ENCODE measurements at places on chromosomes 6 and 20.

- DNase-seq: no peak
Measured at GRCh38 chr6:20217891-20218290, 5.6 kb upstream of the MBOAT1 start.

DNA sequence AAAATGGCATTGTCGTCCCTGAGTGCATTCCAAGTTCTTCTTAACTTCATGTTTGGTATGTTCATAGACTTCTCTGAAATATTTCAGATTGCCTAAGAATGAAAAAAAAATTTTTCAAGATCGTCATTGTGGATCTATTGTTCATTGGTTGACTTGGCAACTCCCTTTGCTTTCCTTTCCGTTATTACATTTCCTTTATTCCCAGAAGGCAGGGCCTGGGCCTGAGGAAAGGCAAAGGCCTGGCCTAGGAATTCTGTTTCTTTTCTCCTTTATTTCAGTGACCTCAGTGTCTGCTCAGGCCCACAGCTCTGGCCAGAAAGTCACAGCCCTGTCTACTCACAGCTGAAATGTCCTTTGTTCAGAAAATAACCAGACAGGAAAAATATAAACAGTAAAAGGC, 401.6 kb upstream of the PLCB4 start:
- no peak for DNase-seq

- no peak for DNase-seq
Measured at GRCh38 chr6:87151471-87151780, 3.9 kb upstream of the ZNF292 start.

DNA sequence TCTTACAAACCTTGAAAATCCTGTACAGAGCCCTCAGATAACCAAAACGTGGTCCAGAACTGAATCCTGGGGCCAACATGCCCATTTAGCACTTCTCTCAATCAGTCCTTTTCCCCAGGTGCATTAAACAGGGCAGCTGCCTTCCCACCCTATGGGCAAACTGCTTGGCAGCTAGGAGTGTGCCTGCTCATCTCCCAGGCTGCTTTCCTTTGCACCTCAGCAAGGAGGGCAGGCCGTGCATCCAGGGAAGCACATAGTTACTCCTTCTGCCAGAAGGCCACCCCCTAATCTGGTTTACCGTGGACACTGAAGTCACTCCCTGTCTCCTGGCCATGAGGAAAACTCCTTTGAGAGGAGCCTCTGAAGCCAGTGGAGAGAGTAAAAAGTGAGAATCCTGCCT, 10.0 kb downstream of the PKIG start:
- no peak for DNase-seq

DNA sequence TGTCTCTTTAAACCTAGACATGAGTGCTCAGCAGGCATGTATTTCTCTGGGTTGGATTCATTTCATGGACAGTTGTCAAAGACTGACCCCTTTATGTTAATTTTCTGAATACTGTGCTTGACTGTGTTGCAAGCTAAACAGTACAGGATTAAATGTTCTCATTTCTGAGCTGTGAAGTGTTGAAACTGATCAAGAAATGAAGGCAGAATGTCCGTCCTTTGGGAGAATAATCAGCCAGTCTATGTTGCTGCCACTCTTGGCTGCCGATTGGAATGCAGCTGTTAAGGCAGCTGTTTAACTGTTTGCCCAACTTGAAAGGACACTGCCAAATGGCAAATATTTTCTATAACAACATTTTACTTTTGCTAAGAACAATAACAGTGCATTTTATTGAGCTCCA, 87.3 kb downstream of the CEP57L1 start:
- no peak for DNase-seq

GRCh38 chr6:90978046-90978445, 391.2 kb upstream of the MAP3K7 start:
- no peak for DNase-seq

DNA sequence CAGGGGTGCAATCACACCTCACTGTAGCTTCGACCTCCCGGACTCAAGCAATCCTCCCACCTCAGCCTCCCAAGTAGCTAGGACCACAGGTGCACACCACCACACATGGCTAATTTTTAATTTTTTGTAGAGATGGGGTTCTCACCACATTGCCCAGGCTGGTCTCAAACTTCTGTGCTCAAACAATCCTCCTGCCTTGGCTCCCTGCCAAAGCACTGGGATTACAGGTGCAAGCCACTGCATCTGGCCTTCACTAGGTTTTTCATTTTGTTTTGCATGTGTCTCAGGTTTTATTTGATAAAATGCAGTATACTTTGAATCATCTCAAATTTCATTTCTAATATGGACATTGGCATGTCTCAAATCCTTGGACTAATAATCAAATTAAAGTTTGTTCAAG, 98.7 kb downstream of the SLC16A10 start:
- DNase-seq: no peak

GRCh38 chr20:5660346-5660745, 89.9 kb upstream of the SHLD1 start:
- no peak for DNase-seq

GRCh38 chr6:152295346-152295745, 341.8 kb downstream of the SYNE1 start:
- DNase-seq: no peak

DNA sequence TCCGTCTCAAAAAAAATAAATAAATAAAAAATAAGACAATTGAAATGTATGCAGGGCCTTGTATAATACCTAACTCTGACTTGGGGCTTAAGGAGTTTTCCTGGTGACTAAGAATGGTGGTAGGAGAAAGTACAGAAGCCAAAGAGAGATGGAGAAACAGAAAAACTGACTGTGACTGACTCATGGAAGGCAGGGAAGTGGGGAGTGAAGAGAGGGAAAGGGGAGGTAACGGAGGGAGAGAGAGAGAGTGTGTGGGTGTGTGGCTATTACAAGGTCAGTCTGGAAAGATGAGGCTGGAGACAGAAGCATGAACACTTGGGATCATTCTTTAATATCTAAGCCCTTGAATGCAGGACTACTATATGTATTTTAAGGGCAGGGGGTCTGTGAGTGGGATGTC, 38.5 kb downstream of the SNRNP48 start:
- DNase-seq: no peak

GRCh38 chr6:150087336-150087735, 18.4 kb upstream of the ULBP3 start:
- DNase-seq: no peak

DNA sequence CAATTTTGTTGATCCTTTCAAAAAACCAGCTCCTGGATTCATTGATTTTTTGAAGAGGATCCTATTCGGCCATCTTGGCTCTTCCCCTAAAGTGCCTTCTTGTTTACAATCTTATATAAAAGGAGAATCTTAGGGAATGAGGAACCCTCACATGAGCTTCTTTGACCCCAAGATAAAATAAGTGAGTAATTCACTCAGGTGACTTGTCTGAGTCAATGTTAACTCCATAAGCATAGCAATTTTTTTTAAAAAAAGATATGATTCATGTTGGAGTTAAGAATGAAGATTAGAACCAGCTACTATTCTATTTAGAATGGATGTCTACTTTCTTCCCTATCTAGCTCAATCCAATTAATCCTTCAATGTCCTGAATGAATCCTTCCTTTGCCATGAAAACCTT, 21.0 kb downstream of the WASF1 start:
- no peak for DNase-seq

GRCh38 chr6:102300350-102300749, 906.8 kb downstream of the GRIK2 start:
- no peak for DNase-seq

- no peak for DNase-seq
Measured at GRCh38 chr20:32775336-32775991, 13.3 kb downstream of the DNMT3B start.

DNA sequence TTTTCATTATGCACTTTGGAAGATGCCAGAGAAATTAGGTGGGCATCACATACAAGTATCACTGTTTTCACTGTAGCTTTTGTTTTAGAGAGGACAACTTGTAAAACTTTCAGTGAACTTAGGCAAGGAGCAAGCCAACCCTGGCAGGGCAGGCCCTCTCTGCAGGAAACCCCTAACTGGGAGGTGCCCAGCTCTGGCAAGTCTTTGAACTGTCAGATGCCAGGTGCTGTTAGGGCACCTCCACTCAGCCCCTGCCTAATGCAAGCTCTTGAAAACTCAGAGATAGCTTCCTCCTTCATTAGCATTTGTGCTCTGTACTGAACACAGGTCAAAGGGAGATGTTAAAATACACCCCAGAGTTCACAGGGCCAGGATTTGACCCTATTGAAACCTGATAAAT, 774.2 kb upstream of the FLRT3 start:
- DNase-seq: no peak

- no peak for DNase-seq
Measured at GRCh38 chr6:167079853-167080297, 43.0 kb upstream of the CCR6 start.

DNA sequence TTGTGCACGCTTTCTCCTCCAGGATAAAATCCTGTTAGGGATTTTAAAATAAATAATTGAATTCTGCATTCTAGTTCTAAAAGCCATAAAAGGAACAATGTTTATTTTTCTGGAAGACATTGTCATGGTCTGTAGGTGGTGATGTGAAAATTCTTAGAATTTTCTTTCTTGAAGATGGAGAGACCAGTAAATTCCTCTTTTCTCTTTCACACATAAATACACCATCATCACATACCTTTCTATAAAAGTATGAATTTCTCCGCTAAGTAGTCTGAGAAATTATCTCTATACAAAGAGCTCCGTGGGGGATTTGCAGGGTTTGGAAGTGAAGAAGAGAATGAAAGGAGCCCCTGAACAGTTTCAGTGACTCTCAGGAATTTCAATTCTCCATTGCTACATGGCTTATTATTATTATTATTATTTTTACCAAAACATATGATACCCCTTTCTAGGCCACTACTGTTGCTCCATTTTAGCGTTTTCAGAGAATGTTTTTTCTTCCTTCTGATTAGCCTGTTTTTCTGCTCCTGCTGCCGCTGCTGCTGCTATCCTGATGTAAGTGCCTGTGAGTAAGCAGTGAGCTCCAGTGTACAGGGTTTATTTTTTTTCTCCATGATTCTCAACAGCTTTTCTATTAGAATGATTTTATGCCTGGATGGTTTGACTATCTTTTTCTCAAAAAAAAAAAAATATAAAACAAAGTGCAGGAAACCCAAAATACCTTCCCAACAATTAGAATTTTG, 145.8 kb downstream of the SAMD5 start:
- no peak for DNase-seq

- DNase-seq: no peak
Measured at GRCh38 chr20:44211177-44212039, 837 bp upstream of the OSER1 start.

DNA sequence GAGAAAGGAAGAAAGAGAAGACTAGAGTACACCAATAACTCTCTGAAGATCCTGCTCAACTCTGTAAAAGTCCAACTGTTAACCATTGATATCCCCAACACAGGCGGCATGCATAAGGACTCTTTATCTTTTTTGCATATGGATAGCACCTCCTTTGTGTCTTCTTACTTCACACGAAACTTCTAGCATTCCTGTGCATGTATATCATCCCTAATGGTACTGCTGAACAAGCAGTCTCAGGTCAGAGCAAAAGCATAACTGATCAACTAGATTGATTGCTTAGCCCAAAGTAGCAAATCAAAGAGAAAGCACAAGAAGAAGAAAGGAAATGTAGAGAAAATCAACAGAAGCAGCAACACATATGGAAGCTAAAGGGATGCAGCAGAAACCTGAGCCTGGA, 234.4 kb downstream of the SYNE1 start:
- no peak for DNase-seq

GRCh38 chr6:23246896-23247295, 677.5 kb downstream of the HDGFL1 start:
- DNase-seq: no peak

GRCh38 chr20:12019715-12020114, 102.0 kb downstream of the BTBD3 start:
- no peak for DNase-seq
